Epithelial cell of prostate (primary cell): ENCODE measurements at places on chromosomes 11 and 22.

DNA sequence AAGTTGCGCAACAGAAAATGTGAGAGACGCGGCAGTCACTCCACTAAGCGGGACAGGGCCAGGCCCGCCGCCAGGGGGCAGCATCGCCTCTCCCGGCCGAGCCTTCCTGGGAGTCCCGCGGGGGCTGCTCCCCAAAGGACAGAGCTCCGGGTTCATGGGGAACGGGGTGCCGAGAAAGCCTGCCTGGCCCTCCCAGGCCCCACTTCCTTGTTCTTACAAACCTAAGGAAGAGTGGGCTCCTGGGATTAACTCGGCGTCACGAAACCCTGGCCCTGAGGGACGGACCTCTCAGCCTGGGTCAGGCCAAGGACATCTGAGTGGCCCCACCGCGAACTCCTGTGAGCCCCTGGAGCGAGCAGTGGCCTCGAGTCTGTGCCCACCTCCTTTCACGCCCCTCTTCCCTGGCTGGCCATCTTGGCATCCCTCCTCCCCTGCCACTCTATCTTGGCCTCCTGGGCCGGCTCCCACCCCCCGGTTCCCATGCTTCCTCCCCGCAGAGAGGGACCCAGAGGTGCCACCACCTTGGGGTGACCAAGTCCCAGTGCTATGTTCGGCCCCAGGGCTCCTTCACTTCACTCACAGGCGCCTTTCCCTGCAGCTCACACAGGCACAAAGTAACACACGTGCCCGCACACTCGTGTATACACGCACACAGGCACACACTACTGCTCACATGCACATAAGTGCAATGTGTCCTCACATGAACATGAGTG is 99.9 kb upstream of the FGF3 start:
- no peak for DNase-seq

DNA sequence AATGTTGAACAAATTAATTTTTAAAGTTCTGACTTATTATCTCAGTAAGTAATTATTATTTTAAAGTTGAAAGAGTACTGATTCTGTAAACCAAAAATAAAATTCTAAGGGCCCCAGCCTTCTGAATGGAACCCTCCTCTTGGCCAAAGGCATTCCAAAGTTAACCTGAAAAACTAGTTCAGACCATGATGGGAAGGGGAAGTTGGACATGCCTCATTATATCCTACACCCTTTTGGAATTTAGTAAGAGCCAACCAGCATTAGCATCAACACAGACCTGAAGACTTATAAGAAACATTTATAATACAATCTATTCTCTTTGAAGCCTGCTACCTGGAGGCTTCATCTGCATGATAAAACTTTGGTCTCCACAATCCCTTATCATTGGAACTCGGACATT is 18.9 kb downstream of the LGR4 start:
- DNase-seq = no peak

DNA sequence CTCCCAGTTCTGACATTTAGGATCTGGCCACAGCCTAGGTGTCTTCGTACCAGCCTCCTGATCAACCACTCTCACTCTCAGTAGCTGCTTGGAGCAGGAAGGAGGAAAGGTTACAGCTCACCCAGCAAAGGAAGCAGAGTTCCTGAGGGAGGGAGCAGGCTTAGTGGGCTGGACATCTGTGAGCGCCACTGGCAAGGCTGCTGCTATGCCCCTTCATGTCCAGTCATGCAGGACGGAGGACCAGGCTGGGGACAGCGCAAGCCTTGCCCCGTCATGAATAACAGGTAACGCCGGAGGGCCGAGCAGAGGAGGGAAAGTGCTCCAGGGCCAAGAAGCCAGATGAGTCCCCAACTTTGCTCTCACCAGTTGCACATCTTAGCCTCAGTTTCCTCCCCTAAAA is 25.8 kb downstream of the TPST2 start:
- peak; percentile 18 for DNase-seq

DNA sequence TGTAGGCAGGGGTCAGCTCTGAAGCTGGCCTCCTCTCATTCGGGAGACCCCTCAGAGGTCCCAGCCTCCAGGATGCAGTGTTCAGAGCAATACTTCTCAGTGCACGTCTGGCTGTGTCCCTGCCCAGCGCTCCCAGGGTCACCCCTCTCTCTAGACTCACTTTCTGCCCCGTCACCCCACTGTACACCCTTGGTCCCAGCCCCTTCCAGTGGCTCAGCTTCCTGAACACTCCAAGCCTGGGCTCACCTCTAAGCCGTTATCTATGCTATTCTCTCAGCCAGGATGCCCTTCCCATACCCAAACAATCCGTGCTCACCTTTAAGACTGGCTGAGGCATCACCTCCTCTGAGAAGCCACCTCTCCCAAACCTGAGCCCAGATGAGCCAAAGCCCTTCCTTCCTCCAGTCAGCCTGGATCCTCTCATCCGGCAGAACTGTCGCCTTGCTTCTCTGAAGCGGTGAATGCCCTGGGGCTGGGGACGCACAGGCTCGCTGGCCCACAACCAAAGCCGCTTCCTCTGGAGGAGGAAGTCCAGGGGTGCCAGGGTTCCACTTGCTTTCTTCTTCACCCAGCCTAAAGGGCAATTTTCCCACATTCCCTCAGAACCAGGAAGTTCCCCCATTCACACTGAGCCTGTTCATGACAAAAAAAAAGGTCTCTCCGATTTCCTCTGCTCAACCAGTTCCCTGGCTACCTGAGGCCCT is 13.7 kb upstream of the CDKN1C start:
- DNase-seq = no peak

DNA sequence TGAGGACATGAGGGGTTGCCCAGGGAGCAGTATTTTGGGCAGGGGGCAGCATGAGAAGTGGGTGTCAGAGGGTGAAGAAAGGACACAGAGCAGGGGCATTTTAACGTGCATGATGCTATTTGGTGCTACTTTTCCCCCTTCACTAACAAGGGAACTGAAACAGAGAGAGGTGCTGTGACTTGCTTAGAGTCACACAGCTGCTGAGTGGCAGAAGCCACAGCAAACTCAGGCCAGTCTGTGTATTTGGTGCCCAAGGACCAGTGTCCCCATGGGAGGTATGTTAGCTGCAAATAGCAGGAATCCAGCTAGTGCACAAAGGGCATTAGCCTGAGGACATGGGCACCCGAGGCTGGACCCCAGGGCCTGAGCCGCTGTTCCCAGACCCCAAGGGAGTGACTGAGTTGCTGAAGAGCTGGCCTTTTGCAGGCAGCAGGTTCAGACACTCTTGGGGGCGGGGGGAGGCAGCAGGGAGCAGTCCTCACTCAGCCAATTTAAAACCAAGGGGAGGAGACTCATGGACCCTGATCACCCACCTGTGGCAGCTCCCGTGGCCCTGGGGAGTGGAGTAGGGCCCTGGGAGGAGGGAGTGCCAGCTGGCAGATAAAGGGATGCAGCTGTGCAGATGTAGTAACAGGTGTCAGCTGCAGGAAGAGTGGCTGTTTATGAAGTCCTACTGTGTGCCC is 14.6 kb downstream of the PARVG start:
- no peak for DNase-seq

DNA sequence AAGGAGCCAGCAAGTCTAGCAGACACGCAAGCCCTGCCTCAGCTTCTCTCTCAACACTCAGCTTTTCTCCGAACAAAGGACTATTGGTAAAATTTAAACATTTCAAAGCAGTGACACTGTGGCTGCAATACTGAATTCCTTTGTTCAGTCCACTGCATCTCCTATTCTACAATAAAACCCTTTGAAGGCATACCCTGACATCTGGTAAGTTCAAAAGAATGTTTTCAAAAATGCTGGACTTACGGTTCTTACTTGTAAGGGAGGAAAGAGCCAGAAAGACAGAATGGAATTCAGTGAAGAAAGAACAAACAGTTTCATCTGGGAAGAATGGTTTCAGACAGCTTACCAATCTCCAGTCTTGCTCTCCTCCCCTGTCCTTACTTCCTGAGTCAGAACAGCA is 12.7 kb upstream of the OR8K1 start:
- no peak for DNase-seq

GRCh38 chr11:128741916-128742315 is 48.0 kb downstream of the FLI1 start:
- no peak for DNase-seq

- DNase-seq = peak; percentile 20
Measured at GRCh38 chr11:5689551-5689983, at the start of gene TRIM22. TSS of gene TRIM22 (plus strand) at chr11:5689790. CDS start at chr11:5696233, 6,443 bp downstream.

GRCh38 chr11:108960501-108960900 is 295.6 kb downstream of the DDX10 start:
- no peak for DNase-seq

GRCh38 chr11:61091373-61092279 is 10.7 kb upstream of the CD5 start:
- no peak for DNase-seq

DNA sequence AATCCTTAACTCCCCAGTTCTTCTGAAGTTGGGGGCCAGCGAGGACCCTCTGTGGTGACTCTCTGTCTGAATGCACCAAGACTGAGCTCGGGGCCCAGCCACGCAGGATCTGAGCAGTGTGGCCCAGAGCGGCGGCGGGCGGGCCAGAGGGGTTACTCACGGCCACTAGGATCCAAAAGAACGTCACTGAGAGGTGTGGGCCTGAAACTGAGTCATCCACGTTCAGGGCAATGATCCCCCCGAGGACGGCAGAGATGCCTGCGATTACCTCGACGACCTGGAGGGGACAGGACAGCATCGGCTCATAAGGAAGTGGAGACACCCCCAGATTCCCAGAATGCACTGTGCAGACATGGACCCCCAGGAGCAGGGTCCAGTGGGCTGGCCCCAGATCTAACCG is 11.2 kb downstream of the MLC1 start:
- no peak for DNase-seq

GRCh38 chr11:39304586-39304985 is 2154.9 kb downstream of the LRRC4C start:
- DNase-seq = no peak

DNA sequence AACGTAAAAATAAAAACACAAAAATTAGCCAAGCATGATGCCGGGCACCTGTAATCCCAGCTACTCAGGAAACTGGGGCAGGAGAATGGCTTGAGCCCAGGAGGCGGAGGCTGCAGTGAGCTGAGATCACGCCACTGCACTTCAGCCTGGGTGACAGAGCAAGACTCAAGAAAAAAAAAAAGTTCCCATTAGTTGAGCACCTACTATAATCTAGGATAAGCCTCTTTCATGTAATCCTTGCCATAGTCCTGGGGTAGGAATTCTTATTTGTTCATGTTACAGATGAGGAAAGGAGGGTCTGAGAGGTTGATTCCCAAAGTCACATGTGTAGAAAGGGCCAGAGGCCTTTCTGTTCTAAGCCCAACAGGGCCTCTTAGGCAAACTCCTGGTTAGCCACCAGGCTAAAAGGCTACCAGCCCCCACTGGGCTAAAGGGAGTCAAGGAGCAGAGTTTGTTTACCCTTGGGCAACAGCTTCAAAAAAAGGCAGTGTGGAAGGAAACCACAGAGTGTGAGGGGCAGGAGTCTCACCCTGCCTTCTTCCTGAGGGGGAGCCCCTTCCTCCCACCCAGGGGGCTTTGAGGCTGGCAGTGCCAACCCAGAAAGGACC is 21.6 kb upstream of the CSNK1E start:
- DNase-seq = no peak

GRCh38 chr11:57641011-57641807 is 8.5 kb downstream of the YPEL4 start:
- no peak for DNase-seq

DNA sequence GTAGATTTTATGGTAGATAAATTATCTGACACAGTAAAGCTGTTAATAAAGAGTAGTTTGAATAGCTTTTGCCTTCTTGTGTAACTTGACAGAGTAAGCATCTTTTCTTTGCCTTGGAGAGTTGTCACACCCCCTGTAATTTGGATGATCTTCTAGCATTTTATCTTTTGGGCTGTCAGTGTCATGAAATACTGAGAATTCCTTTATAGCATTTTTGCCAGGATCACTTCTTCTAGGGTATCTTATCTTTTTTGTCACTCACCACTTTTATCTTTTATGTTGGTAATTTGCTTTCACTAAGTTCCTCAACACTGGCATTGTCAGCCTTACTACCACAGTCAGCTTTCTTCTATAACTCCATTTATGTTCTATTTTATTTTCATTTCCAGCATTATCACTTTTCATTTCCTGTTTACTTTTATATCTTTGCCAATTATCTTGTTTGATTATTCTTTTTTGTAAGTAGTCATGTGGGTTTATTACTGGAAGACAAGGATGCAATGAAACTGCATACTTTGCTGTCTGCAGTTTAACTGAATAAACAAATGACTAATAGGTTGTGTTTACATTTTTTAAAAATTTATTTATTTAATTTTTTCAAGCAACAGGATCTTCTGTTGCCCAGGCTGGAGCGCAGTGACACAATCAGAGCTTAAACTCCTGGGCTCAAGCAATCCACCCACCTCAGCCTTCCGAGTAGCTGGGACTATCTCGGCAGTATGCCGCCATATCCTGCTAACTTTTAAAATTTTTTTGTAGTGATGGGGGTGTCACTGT is 28.1 kb upstream of the ACAT1 start:
- no peak for DNase-seq

DNA sequence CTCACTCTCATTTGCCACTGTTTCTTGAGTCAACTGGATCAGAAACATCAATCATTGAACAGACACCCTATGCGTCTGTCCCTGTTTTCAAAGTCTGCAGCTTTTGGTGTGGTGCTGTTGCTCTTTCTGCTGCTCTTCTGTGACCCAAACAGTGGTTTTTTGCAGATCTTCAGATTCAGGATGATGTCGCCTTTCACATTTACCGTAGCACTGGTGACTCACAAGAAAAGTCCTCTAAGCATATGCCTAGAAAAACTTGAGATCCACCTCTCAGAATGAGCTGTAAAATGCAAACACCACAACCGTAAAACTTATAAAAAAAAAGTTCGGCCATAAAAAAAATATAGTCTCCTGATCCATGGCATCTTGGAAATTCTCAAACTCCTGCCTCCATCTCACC is 400.4 kb downstream of the NTM start:
- no peak for DNase-seq

DNA sequence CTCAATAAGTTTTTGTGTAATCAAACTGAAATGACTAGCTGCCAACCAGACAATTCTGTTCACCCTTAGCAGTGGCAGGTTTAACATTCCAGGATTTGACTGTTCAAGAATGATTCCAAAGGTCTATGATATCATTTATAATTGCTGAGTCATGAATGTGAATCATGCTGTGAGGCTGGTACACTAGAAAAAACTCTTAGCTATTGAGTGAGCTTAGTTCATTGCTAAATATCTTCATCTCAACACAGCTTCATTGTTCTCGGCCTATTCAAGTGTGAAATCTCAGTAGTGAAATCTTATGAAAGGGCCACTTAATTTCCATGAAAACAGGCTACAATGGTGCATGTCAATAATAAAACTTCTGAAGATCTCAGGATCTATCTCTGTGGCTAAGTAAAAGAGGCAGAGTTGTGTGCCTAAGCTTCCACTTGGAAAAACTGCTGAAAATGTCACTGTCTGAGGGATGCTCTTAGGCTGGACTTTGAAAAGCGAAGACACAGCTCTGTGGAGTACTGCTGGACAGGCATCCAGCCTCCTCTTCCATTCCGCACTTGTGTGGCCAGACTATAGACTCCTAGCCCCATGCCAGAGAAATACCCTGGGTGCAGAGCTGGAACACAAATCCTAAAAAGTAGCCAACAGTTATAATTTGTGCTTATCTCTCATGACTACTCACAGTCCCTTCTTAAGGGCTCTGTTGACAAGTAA is 12.8 kb downstream of the AQP11 start:
- peak; percentile 57 for DNase-seq

- no peak for DNase-seq
Measured at GRCh38 chr11:34926831-34927132, 10.4 kb downstream of the PDHX start.
